ENCODE measurements at places on chromosomes 7 and 10. TPM values are rescaled to one million over a fixed set of nuclear protein-coding genes. Genes with fewer than 3 reads are reported as not detected.

Gene NPY
- not detected for total RNA-seq

Gene SGCE
- total RNA-seq, result 790 TPM

Gene CCDC146
- 12.8 TPM for total RNA-seq

Gene MBL2
- total RNA-seq, result not detected

Gene NAT16
- total RNA-seq, result not detected

Gene RGR
- not detected for total RNA-seq

Gene ZSWIM8
- 61.4 TPM for total RNA-seq

- no peak for DNase-seq
Measured at GRCh38 chr10:124407456-124407855, 11.3 kb downstream of the OAT start.

DNA sequence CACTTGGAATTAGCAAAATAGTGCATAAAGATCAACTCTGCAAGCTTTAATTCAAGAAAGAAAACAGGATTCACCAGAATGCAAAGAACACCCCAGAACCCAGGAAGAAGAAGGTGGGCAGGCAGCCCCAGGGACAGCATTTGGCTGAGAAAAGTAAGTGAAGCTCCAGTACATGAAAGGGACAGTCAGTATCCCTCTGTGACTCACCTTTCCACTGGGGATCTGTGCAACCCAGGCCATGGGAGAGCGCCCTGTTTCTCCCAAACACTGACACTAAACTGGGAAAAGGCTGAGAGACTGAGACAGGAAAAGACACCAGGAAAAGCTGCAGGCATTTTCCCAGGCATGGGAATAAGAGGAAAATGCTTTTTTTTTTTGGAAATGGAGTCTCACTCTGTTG is 28.2 kb downstream of the SNX13 start:
- DNase-seq, result no peak

GRCh38 chr10:71945819-71946474 is 18.2 kb upstream of the CHST3 start:
- no peak for DNase-seq

DNA sequence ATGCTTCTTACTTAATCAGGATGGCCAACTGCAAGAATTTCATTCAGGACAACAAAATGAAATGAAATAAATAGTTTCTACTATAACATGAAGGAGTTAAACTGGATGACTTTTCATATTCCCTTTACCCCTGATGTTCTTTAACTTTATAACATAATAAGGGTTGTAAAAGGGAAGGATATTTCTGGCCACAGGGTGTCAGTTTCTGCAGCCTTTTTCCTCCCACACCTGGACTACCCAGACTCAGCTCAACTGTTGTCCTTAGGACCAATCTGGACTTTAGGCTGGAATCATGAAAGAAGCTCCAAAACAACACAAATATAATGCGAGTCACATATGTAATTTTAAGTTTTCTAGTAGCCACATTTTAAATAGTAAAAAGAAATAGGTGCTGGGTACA is 43.4 kb downstream of the PRPS1L1 start:
- no peak for DNase-seq

GRCh38 chr7:135160098-135160857 is 10.2 kb downstream of the CYREN start:
- DNase-seq, result no peak

DNA sequence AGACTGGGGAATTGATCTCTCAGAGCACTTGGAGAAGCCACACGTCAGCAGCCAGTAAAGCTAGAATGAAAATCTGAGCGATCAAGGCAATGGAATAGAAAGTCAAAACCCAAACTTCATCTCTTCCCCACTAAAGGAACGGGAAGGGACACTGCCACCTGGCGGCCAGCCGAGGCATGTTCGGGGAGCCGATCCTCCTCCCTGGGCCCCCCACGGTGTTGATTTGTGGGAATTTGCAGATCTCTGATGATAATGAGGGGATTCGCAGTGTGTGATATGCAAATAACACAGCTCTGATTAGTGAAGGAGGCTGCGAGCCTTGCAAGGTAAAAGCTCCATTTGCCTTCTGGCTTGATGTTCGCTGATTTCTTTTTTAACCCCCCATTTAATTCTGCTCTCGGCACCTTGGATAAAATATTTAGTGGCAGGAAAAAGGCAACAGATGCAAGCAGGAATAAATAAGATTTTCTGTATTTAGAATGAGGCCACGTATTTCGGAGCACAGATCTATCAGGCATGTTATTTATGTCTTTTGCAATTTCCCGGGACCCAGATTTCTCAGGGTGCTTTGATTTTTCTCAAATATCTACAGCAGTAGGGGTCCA is 258.6 kb downstream of the PAXIP1 start:
- DNase-seq, result no peak

All from uterus (tissue), 4 donors.